Thymus (tissue), 14 donors: ENCODE measurements at places on chromosomes 2 and 18.

- no peak overlapping the region for H3K4me3 ChIP-seq
- peaks cover 2% of the 10 kb centered on the region for H3K4me1 ChIP-seq
- H3K36me3 ChIP-seq = no peaks in the 10 kb centered on the region
- no peaks in the 10 kb centered on the region for H3K27me3 ChIP-seq
- no peak overlapping the region for H3K27ac ChIP-seq
Observed at GRCh38 chr2:36438449-36438977, 82.9 kb downstream of the CRIM1 start.

- peaks cover 18% of the 10 kb centered on the region for H3K4me1 ChIP-seq
- H3K27ac ChIP-seq = no peak overlapping the region
- no peaks in the 10 kb centered on the region for H3K27me3 ChIP-seq
- no peak for DNase-seq
Observed at GRCh38 chr2:20913491-20913890, 90.6 kb upstream of the LDAH start.

DNA sequence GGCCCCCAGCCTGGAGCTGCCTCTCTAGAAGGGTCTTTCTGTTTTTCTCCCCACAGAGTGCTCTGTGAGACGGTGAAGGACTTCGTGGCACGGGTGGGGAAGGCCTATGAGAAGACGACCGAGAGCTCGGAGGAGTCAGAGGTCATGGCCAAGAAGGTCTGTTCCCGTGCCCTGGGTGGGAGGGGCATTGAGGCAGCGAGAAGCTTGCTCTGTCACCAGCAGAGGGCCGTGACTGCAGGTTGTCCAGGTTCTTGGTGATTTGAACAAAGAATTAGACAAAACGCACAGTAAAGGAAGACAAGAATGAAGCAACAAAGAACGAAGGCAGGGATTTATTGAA lies 93.9 kb downstream of the DGKD start:
- H3K27me3 ChIP-seq = no peaks in the 10 kb centered on the region
- H3K4me1 ChIP-seq = peaks cover 35% of the 10 kb centered on the region
- no peak for DNase-seq
- no peak overlapping the region for H3K27ac ChIP-seq
- H3K4me3 ChIP-seq = no peak overlapping the region
- H3K36me3 ChIP-seq = peaks cover 48% of the 10 kb centered on the region

GRCh38 chr2:40465-40864 lies 5.8 kb downstream of the FAM110C start:
- no peak for DNase-seq
- H3K36me3 ChIP-seq = no peaks in the 10 kb centered on the region
- H3K27ac ChIP-seq = no peak overlapping the region

- peaks cover 17% of the 10 kb centered on the region for H3K4me1 ChIP-seq
- no peaks in the 10 kb centered on the region for H3K27me3 ChIP-seq
- DNase-seq = no peak
- H3K4me3 ChIP-seq = no peak overlapping the region
- no peak overlapping the region for H3K27ac ChIP-seq
Observed at GRCh38 chr2:12321886-12322285, 394.9 kb upstream of the TRIB2 start.

GRCh38 chr2:121287146-121287798 lies 2.3 kb upstream of the TFCP2L1 start:
- no peak overlapping the region for H3K27ac ChIP-seq
- H3K4me1 ChIP-seq = no peaks in the 10 kb centered on the region

- peaks cover 2% of the 10 kb centered on the region for H3K4me1 ChIP-seq
- no peaks in the 10 kb centered on the region for H3K27me3 ChIP-seq
- no peaks in the 10 kb centered on the region for H3K36me3 ChIP-seq
- no peak for DNase-seq
- no peak overlapping the region for H3K27ac ChIP-seq
- H3K4me3 ChIP-seq = no peak overlapping the region
Observed at GRCh38 chr2:88603146-88603545, 24.1 kb downstream of the EIF2AK3 start.

DNA sequence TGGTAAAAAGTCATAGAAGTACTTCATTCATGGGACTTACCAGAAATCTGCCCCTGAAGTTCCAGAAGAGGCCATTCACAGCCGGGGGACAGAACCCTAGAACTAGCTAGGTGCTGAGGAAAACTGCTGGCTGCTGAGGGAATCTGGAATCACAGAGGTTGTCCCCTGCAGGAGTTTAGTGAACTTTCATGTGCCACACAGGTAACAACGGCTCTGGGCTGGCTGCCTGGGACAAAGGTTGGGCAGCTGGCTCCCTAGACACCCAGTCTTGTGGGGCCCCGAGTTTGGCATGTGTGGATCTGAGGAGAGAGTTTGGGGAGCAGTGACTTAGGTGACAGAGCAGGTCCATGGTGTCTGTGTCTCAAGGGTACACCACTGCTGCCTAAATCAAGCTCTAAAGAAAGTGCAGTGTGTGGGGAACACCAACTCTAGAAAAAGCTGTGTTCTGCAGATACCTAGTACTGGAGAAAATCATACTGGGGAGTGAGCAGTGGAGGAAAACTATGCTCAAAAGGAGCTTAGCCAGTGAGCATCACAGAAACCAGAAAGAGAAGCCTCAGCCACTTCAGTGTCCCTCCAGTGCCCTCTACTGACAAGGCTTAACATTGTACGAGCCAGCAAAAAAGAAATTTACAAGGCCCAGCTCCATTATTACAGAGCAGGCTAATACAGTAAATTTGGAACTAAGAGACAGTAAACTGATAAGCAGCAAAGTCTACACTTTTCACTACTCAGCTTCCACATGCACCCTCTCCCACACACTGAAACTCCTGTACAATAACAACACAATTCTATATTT lies 15.2 kb downstream of the GALNT3 start:
- no peak for DNase-seq
- no peak overlapping the region for H3K27ac ChIP-seq
- no peaks in the 10 kb centered on the region for H3K36me3 ChIP-seq
- H3K4me1 ChIP-seq = peaks cover 6% of the 10 kb centered on the region

- H3K36me3 ChIP-seq = no peaks in the 10 kb centered on the region
- no peak for DNase-seq
- no peak overlapping the region for H3K27ac ChIP-seq
- H3K4me1 ChIP-seq = no peaks in the 10 kb centered on the region
- H3K27me3 ChIP-seq = no peaks in the 10 kb centered on the region
- H3K4me3 ChIP-seq = no peak overlapping the region
Observed at GRCh38 chr2:133760376-133760775, 192.1 kb upstream of the NCKAP5 start.

DNA sequence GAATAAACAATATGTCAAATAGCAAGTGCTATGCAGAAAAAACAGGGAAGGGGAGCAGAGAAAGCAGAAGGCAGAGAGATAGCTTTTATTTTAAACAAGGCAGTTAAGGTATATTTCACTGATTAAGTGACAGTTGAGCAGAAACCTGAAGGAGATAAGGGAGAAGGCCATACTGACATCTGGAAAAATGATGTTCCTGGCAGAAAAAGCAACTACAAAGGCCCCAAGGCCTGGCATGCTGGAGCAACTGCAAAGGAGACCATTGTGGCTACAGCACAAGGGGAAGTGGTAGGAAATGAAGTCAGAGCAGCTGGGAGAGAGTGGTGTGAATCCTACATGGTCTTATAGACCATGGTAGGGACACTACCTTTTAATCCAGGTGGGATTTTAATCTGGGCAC lies 8.9 kb upstream of the PCBP1 start:
- no peak overlapping the region for H3K27ac ChIP-seq
- H3K36me3 ChIP-seq = peaks cover 34% of the 10 kb centered on the region
- H3K27me3 ChIP-seq = no peaks in the 10 kb centered on the region
- no peak overlapping the region for H3K4me3 ChIP-seq
